ENCODE measurements at places on chromosomes 4 and X.

GRCh38 chr4:140071806-140072205 lies 82.2 kb downstream of the MAML3 start:
- DNase-seq, result peak; percentile 46

GRCh38 chr4:37908488-37909331 lies 17.8 kb downstream of the TBC1D1 start:
- DNase-seq, result no peak

GRCh38 chr4:5043579-5043978 lies 7.7 kb upstream of the STK32B start:
- no peak for DNase-seq

DNA sequence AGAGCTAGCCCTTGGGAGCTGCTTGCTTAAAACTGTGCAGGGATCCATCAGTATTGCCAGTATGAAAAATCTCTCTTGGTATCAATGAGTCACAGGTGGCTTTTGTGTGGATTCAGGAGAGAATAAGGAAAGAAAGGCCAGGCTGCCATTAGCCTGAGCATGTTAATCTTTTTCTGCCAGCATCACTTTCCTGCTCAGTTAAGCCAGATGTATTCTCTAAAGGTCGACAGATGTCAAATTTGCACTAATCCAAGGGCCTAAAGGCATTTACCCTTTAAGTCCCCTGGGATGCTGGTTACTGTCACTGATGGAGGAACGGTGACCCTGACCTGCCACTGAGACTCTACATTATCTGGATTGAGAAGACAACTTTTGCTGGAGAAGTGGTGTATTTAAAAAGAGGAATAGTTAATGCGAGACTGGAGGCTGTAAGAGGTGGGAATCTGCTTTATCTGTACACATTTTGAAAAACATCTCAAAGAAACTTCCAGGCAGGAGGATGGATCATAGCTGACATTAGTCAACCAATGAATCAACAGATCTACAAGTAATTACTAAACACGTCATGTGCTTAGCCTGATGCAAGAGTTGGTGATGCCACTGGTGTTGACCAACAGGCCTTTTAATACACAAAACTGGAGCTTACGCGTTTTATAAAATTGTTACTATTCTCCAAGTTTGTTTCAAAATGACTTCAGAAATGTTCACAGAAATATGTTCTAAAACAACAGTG lies 241.4 kb upstream of the ANXA3 start:
- DNase-seq, result no peak

DNA sequence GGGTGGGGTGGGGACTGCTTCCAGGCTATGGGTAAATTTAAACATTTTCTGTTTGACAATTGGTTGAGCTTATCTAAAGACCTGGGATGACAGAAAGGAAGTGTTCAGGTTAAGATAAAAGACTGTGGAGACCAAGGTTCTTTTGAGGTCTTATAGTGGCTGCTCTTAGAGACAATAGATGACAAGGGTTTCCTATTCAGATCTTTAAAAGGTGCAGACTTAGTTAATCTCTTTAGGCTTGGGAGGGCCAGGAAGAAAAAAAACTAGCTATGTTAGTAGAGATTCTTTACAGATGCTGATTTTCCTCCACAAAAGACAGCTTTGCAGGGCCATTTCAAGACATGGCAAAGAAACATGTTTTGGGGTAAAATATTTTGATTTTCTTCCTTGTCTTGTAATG lies 972.5 kb downstream of the CCSER1 start:
- no peak for DNase-seq

- DNase-seq, result no peak
Measured at GRCh38 chr4:83603129-83603528, 67.2 kb downstream of the GPAT3 start.

All from activated CD4-positive, alpha-beta T cell treated with anti-CD3 and anti-CD28 coated beads for 1 hour (primary cell).